Liver (tissue), 10 donors: ENCODE measurements at places on chromosomes 12 and 14.

DNA sequence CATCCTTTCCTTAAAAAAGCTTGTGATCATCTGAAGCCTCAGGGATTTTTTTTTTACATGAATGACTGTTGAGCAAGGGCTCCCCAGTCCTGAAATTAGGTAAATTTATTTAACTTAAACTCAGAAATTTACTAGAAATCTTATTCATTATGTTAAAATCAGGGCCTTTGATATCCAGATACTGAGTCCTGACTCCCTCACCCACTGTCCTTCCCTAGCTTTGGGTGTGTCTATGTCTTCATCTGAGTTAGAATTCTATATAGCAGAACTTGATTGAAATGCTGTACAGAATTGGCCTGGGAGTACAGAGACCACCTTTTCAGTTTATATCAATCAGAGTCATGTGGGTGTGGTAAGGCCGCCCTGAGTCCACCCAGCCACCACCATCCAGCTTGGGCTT is 260.0 kb downstream of the CACNA1C start:
- no peak for DNase-seq

- no peak for DNase-seq
Observed at GRCh38 chr14:95409477-95410272, 90.0 kb upstream of the CLMN start.

DNA sequence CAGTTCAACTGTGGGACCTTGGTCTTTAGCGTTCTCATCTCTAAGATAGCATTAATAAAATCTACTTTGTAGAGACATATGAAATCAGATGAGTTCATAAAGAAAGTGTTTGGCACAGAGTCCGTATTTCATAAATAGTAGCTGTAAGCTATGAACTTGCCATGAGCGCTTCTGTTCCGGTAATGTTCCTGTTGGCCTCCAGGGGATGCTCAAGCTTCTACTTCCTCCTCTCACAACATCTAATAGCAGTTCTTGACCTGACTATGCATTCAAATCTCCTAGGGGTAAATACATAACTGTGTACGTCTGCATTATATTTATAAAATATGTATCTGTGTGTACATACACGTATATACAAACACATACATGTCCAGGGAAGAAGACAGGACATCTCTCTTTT is 288.2 kb upstream of the TMPO start:
- DNase-seq = no peak

DNA sequence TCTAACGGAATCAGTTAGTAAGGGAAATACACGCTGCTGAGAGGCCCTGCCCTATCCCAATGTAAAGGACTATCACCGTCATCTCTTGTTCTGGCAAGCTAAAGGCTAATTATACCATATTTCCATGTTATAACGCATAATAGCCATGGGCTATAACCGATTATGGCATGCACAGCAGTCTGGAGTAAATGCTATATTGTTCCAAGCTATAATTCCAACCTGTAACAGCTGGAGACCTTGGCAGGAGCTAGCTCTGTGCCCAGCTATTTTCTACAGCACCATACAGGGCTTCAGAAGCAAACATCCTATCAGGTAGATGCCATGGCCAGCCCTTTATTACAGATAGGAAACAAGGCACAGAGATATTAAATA is 26.3 kb downstream of the SYNE3 start:
- no peak for DNase-seq

GRCh38 chr14:31927348-31927832 is 149.7 kb upstream of the ARHGAP5 start:
- no peak for DNase-seq

- no peak for DNase-seq
Observed at GRCh38 chr12:49358483-49359141, 8.7 kb upstream of the SPATS2 start.
